ENCODE measurements at places on chromosomes 16 and 17.

- DNase-seq = no peak
Measured at GRCh38 chr16:77043076-77043475, 147.9 kb upstream of the MON1B start.

- no peak for DNase-seq
Measured at GRCh38 chr17:31411707-31412285, 20.3 kb downstream of the RAB11FIP4 start.

GRCh38 chr16:4152267-4152666, 36.0 kb upstream of the ADCY9 start:
- DNase-seq = no peak

DNA sequence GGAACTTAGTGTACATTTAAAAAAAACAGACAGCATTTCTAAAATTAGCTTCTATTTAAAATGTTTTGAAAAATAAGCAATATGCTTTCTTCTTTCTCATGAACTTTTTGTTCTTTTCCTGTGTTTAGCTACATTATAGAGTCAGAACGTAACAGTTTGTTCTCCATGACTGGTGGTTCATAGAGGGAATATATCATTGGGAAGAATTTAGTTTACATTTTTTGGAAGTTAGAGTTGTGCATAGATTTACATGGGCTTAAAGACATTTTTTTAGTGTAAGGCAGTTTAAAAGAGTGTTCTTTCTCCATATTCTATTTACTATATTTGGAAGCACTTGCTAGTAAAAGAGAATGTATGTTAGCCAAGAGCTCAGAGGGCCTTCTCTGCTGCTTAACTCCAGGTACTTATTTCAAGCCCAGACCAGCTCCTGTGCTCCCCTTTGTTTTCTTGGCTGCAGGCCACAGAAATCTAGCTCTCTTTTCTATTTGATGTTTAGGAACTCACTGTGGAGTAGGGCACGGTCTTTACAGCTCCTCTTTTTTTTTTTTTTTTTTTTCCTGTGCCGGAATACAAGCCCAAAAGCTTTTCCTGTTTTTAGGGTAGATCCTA, 20.2 kb downstream of the AP2B1 start:
- DNase-seq = no peak

DNA sequence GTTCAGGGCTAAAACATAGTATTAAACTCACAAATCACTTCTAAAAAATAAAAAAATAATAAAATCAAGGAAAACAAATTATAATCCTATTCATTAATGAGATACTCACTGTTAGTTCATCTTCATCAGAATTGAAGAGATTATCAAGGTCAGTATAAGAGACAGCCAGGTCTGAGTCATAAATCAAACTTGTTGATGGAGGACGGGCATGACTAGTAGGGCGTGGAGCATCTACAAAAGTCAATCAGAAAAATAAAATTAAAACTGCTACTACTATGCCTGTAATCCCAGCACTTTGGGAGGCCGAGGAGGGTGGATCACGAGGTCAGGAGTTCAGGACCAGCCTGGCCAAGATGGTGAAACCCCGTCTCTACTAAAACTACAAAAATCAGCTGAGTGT, 59.1 kb upstream of the INTS2 start:
- DNase-seq = no peak

DNA sequence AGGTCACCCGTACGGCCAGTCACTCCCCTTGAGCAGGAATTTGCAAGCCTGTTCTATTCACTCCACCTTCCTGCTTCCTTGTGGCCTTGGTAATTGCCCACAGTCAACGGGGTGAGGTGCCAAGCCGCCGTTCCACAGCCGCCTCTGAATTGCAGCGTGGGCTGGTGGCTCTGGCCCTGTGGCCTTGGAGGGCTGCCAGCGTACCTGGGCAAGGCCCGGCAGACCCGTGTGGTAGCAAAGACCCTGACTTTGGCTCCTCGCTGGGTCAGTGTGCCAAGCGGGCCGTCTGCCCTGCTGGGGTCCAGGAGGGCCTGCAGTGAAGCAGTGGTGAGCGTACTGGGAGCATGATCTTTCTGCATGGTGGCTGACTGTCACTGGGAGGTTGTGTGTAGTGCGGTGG, 3.6 kb downstream of the BANP start:
- no peak for DNase-seq

DNA sequence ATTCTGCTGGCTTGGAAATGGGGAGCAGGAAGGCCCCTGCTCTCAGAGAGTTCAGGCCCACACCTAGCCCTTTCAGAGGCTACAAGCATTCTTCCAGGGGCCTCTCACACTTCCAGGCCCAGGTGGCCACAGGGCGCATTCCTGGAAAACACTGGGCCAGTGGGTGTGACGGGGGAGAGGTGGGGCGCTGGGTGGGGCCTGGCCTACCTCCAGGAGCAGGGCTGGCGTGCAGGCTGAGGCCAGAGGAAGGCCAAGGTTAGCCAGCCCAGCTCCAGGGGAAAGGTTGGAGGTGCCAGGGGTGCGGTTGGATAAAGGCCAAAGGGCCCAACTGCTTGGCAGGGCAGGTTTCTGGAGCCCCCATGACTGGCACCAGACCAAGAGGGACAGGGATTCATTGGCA, 198.2 kb downstream of the MAF start:
- DNase-seq = no peak

GRCh38 chr17:56577843-56578204, 15.7 kb upstream of the NOG start:
- no peak for DNase-seq

- DNase-seq = no peak
Measured at GRCh38 chr16:14301169-14302030, 230.3 kb downstream of the MRTFB start.

DNA sequence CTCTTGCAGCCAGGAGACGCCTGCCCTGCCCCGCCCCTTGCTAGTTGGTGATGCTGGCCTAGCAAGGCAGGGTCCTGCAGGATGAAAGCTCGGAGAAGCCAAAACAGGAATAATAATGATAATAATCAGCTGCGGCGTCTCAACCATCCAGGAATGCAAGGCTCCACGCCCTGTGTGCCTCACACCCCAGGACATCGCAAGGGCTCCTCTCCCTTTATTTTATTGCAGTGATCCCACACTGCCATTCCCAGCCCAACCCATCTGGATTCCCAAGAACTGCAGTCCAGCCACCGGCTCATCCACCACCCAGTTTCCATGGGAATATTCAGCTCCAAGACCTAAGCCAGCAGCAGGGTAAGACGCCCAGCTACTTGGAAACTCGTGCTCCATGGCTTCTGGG, 21.0 kb upstream of the ZNF652 start:
- DNase-seq = no peak

GRCh38 chr17:51006601-51007000, 114.1 kb downstream of the SPAG9 start:
- no peak for DNase-seq

DNA sequence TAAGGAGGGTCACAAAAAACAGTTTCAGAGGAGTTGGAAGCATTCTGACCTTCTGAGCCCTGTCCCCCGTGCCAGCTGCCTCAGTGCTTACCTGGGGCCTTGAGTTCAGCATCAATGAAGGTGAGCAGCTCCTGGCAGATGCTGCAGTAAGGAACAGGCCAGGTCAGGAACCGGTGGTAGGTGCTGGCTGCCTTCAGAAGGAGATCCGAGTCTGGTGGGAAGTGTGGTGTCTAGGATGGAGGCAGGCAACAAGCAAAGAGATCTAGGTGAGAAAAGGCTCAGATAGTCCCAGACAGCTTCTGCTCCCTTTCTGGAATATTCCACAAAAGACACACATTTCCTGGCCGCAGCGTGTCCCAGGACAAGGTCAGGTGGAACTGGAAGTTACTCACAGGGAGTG, 37.2 kb upstream of the PIK3R6 start:
- no peak for DNase-seq

DNA sequence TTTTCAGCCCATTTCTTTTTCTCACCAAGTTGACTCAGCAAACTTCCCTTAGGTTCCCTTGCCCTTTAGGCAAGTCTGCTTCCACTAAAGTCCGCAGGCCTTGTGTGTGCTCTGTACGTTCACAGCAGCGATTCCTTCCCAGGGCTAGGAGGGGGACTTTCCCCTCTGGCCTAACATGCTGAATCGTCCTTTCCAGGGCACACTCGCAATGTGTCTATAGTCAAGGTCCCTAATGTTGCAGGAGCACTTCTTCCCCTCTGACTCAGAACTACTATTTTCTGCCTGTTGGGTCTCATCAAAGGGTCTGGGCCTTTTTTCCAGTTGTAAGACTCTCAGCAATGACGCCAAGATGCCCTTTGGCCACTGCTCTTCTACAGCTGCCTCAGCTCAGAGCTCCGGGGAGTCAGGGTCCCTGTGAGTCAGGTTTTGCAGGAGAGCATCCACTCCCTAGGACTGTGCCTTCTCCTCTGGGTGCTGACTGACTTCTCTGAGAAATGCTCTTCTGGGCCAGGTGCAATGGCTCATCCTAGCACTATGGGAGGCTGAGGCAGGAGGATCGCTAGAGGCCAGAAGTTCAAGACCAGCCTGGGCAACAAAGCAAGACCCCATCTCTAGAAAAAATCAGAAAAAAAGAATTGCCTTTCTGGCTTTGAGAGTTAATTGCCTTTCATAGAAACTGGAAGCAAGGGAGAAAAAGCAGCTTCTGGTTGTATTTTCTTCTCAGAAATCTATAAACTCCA, 64.4 kb upstream of the TBX2 start:
- DNase-seq = no peak

DNA sequence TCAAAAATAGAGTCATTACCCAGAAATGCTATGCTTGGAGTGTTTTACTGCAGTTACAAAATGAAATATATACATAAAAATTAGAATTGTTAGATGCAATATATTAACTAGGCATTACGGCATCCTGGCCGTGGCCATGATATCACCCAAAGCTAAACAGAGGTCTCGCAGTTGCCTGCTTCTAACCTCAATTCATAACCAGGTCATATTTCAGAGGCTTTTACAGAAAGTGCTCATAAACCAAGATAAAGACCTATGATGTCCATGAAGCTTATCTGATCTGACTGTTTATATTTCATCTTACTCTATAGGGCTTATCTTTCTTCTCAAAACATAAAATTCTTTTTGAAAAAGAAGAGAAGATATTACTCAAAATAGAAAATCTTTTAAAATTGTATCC, 664.5 kb upstream of the SALL1 start:
- DNase-seq = no peak

GRCh38 chr17:39740357-39741111, 2.8 kb downstream of the GRB7 start:
- no peak for DNase-seq

DNA sequence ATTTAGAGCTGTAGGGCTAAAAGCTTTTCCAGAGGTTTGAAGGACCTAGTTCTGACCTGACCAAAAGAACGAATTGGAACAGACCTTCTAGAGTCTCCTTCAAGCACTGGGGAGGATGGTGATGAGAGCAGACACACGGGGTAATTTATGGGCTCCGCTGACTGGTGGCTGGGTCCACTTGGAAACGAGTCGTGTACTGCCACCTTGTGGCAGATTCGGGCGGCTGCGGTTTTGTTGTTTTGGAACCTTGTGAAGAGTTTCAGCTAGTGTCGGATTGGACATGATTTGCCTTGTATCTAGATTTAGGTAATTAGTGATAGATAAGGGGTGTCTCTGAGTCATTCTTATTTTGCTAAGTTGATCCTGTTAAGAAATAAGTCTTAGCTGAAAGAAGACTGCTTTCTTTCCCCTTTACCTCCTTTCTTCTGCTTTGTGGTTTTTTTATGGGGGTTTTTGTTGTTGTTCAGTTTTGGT, 98.9 kb downstream of the AATF start:
- DNase-seq = peak; percentile 45

GRCh38 chr17:76452660-76453430, at the start of gene UBE2O:
UBE2O (minus strand) TSS chr17:76453152; CDS start chr17:76453141, 11 bp downstream.
- peak; percentile 86 for DNase-seq

DNA sequence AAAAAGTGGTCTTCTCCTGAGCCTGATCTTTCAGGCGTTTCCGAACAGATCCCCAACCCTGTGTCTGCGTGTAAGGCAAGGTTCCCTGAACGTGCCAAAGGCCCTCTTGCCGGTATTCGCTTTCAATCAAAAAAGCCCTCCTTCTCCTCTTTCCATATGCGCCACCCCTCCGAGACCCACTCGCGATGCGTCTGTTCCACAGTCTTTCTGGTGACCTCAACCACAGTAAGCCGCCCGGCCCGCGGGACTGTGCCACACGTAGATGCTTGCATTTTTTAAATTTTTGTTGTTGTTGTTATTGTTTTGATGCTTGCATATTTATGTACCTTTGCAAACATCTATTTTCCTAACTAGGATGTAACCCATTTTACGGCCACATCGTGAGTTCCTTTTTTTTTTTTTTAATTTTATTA, 607 bp upstream of the PRPSAP1 start:
- no peak for DNase-seq

DNA sequence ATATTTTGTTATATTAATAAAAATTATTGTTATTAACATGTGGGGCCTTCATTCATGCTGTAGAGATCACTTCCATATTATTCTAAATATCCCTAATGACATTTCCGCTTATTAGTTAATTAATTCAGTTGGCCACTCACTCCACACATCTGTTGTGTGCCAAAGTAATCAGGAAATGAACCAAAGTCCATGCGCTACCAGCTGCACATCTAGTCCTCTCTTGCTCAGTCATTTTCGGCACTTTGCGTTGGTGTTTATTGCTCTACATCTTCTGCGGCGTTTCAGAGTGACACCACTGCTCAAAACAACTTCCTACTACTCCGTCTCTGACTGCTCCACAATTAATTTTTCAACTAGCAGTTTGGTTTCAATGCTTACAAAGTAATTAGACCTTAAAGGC, 101.4 kb upstream of the ZFHX3 start:
- no peak for DNase-seq

GRCh38 chr17:76968707-76969597, 100.7 kb downstream of the MGAT5B start:
- DNase-seq = peak; percentile 18

- no peak for DNase-seq
Measured at GRCh38 chr17:35241520-35241919, 1.4 kb upstream of the SLFN5 start.

GRCh38 chr17:4208238-4208637, 55.5 kb downstream of the ANKFY1 start:
- no peak for DNase-seq

DNA sequence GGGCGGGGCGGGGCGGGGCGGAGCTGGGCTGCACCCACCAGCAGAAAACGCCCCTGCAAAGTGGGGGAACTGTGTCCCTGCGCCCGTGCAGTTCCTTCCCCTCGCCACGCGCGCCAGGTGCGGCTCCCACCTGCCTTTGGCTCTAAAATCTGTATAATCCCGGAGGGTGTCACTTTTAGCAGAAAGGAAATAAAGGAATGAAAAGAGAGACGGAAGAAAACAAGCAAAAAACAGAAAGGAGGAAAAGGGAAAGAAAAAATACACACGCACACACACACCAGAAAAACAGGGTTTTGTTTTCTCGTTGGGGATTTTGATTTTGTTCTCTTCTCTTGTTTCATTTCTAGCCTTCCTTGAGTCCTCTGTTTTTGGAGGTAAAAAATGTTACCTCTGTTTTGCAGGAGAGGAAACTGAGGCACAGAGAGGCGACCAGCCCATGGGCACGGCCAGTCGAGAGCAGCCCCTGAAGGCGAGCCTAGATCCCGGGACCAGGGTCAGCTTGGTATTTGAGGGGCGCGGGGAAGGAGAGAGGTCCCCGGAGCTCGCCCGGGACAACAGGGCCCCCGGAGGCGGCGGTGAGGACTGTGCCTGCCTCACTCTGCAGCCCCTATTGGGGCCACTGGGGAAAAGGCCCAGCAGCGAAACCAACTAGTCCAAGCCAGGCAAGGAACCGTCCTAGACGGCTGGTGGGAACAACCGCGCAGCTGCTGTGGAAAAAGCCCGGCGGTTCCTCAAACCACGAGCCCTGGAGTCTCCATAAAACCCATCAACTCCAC, 594 bp upstream of the CARHSP1 start:
- peak; percentile 69 for DNase-seq

Measured in NCI-H187 (cell line).